Fibroblast of lung (primary cell): ENCODE measurements at places on chromosomes 2 and 18.

- no peak for DNase-seq
These were observed 278.0 kb upstream of the TCF4 start for GRCh38 chr18:55866006-55866405.

DNA sequence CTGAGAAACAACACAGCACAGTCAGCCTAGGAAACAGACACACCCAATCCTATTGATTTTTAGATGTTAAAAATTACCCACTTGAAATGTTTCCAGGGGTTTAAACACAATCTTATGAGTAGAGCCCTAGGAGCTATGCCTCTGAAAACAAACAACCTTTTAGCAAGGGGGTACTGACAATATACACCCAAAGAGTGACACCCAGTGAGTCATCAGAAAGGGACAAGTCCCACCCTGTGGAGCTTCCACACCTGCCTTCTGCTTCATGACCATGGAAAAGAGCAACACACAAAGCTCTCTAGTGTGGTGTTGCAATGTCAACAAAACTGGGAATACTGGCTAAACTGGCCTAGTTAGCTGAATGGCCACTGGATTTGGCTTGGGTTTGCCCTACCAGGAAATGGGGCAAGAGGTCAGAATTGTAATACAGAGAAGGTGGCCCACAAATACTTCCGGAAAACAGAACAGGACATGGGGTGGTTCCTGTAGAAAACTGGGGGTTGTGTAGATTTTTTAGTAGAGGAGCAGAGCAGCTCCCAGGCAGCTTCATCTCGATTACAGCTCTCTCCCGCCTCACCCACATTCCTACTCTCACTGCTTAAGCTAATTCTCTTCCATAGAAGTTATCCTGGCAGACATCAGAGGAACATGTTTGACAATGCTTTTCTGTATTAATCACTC is 98.2 kb downstream of the GAREM1 start:
- peak; percentile 28 for DNase-seq

DNA sequence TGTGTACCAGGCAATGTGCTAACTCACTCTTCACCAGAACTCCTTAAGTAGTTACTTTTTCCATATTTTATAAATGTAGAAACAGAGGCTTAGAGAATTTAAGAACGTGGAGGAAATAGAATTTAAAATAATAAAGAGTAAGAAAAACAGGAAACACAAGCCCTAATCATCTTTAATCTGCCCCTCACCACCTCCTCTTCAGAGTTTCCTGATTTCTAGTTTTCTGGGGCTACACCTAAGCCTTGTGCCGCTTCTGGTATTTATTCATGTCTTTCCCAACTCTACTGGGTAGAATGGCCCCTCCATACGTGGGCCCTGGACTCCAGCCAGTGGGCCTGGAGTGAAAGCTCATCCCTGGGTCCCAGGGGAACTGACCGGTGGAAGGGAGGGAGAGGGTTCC is 85.4 kb downstream of the RTN4 start:
- no peak for DNase-seq

DNA sequence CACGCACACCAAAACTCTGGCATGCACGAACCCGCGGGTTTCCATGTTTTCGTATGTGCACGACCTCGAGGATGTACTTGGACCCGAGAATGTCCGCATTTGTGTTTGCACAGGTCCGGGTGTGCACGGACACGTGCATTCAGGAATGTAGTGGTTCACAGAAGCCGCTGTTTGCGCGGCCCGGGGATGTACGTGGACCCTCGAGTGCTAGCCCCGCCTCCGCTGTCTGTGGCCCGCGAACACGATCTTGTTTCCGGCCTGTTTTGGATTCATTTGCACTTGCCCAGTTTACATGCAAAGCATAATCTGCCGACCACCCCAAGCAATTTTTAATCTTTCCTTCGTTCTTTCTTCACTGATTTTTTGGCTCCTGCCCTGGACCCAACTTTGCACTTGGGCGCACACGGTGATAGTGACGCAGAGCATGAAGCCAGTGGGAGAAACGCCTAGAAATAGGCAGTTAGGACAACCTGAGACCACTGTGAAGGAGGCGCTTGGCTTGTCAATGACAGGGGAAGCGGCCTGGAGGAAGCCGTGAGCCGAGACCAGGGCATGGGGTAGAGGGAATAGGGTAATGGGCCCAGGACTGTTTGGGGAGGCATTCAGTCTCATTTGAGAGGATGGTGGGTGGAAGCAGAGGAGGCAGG is 45.4 kb upstream of the PTMA start:
- DNase-seq = no peak

GRCh38 chr2:219401606-219402005 is 13.9 kb upstream of the DNPEP start:
- no peak for DNase-seq

- peak; percentile 86 for DNase-seq
These were observed 157.1 kb upstream of the SCN7A start for GRCh38 chr2:166651080-166651675.

GRCh38 chr2:219634951-219635751 is 7.7 kb downstream of the SLC4A3 start:
- no peak for DNase-seq

GRCh38 chr2:39435741-39436591 is 1.1 kb downstream of the MAP4K3 start:
- peak; percentile 82 for DNase-seq

- no peak for DNase-seq
These were observed 33.0 kb upstream of the RPL37A start for GRCh38 chr2:216465579-216466195.

DNA sequence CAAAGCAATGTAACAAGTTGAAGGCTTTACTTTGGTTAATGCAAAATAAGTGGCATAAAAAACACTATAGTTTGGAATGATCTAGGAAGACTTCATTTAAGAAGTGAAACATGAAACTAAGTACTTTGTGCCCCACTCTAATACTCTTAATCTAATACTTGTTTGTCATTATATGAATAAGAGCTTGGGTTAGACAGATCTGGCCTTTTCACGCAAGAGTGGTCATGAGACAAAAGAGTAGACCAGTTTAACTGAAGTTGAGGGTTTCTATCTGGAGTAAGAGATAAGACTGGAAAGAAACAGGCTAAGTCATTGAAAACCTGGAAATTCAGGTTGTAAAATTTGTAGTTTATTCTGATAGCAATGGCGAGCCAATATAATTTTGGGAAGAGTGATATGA is 2.8 kb downstream of the SLC30A6 start:
- no peak for DNase-seq

GRCh38 chr2:108404784-108405397 is 27.1 kb downstream of the SULT1C4 start:
- no peak for DNase-seq

DNA sequence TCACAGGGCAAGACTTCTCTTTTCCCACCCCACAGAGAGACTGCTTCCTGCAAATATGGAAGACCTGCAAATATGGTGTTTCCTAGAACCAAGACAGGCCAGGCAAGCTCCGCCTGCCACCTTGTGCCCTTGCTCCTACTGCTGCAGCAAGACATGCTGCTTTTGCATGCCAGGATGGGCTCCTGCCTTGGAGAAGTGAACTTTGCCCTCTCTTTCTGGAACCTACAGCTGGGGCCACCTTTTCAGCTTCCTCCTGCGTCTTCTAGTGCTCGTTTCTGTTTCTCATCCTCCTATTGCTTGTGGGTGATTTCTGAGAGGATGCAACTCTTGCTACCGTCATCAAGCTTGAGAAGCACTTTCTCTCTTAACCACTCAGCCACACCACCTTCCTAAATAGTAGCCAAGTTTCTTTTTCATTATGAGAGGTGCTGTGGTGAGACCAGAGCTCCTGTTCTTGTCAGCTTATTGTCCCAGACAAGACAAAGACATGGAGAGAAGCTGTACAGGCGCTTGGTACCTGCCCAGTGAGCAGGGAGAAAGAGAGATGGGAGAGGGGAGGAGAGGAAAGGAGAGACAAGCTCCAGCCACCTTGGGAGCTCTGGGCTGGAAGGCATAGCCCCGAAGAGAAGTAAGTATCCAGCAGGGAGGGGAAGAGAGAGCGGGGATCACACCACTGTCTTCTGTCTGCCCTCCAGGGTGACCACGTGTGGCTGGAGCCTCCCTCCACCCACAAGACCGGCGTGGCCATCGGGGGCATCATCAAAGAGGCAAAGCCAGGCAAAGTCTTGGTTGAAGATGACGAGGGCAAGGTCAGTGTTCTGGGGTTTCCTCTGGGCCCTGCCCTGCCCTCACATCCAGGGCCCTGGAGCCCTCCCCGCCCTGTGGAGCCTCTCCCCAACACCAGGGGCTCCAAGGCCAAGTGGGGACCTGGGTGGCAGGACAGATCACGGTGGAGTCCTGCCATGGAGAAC is 28.3 kb downstream of the MYO7B start:
- no peak for DNase-seq

- no peak for DNase-seq
These were observed 452.9 kb upstream of the DSEL start for GRCh38 chr18:67969458-67969857.

DNA sequence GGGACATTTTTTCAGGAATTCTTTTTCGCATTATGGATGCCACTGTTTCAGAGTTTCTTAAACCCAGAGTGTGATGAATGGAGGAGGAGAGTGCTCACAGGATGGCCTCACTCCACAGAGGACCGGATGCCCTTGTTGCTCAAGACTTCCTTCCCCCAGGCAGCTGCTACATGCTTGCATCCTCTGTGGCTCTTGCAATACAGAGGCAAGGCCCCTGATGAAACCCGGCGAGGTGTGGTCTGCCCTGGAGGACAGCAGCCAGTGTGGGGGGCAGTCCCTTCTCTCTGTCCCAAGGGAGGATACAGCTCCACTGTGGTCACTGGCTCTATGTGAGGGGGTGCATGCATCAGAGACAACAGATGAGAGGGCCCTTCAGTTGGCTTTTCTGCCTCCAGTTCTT is 109.6 kb downstream of the SH3RF3 start:
- peak; percentile 69 for DNase-seq

DNA sequence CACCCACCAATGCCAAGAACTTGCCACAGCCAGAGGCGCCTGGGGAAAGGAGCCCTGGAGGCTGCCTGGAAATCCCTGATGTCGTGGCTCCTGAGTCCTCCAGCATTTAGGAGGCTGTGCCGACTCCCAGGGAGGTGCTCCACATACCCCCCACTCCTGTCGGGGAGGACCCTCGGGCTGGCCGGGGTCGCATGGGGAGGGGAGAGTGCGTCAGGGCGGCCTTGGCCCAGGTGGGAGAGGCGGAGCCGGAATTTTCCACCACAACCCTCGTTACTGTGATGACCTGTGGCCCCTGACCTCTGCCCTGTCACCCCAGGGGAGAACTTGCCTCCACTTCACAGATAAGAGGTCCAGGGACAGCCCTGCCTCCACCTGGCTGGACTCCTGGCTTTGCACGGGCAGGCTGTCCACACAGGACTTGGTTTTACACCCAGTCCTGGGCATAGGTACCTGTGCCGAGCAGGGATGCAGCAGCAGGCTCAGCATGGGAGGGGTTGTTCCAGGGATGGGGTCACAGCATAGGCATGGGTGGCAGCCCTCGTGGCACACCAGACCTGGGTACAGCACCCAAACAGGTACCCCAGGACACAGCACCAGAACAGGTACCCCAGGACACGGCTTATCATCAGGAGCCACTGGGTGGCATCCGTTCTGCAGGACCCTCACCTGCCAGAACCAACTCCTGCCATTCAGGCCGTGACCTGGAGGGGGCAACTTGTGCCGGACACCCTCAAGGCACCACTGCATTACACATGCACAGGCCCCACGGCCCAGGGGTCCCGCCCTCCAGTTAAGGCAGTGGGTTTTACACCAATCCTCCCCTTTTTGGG is 12.3 kb upstream of the AGXT start:
- DNase-seq = no peak

GRCh38 chr2:43408407-43409160 is 182.2 kb upstream of the ZFP36L2 start:
- no peak for DNase-seq

GRCh38 chr2:55419233-55419678 is 400 bp downstream of the CCDC88A start:
- peak; percentile 39 for DNase-seq

DNA sequence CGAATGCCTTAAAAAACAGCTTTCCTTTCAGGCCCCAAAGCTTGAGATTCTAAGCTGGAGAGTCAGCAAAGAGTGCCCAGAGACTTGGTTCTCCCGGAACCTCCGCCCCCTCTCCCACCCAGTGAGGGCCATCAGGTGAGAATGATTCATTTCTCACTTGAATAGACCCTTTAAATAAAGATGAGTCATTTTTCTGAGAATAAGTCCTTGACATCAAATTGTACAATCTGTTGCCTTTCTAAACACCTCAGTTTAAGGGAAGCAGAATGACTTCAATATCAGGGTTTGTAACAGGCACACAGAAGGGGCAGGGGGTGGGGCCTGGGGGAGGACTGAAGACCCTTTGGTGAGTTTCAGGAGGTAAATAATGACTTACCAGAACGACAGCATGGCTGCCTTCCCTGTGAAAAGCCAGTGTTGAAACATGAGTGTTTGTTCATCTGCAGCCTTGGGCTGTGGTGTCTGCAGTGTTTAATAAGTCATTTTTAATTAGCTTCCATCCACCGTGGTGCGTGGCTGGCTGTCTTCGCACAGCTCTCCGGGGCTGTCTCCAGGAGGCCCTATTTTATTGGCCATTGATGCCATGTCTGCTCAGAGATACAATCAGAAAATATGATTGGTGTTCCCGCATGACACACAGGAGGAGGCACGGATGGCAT is 134.9 kb upstream of the ZNF236 start:
- peak; percentile 86 for DNase-seq

GRCh38 chr2:60706021-60706420 is 50.0 kb upstream of the PAPOLG start:
- DNase-seq = no peak

- DNase-seq = no peak
These were observed 108.5 kb downstream of the STK39 start for GRCh38 chr2:168138901-168139300.

DNA sequence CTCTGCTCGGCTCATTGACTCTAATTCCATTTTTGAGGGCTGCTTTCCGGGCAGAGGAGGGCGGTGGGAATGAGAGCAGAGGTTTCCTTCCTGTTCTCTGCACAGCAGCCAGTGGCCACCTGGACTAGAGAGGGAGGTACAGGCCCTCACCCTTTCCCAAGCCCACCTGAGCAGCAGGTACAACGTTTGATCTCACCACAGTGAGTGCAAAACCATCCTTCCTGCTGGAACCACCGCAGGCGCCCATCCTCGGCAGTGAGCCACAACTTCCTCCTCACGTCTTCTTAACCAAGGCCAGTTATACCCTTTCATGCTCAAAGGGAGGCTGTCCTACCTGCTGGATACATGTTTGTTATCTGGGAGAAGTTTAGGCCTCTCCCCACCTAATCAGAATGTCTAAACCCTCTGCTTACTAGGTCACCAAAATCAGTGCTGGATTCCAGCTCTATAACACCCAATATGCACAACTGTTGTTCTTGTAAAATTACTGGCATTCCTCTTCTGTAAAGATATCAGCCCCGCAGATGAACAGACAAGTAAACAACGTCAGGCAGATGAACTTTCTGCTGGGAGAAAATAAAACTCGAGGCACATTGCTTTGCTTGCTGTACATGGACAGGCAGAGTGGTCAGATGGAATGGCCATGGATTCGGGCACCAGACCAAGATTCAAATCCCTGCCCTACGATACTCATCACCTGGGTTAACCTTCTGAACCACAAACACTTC is 191.4 kb downstream of the SH3RF3 start:
- no peak for DNase-seq

DNA sequence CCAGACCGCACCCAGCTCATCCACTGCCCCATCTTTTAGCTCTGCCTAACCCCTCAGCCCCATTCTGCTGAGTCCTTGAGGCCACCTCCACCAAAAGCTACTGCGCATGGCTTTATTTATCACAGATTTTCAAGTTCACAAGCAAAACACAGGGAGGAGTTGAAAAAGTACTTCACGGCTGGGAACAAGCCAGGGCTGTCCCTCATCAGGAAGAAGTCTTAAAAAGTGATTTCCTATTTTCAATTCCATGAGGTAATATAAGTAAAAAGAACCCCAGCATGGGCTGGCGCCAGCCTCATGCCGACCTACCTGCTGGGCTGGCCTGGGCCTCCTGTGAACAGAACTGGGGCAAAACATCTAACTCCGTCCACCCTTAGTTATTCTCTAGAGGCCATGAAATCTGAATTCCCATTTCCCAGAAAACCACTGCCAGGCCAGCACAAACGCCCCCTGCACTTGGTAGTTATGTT is 69.0 kb downstream of the POLR1A start:
- DNase-seq = no peak
